ENCODE measurements at places on chromosomes 1 and 21.

DNA sequence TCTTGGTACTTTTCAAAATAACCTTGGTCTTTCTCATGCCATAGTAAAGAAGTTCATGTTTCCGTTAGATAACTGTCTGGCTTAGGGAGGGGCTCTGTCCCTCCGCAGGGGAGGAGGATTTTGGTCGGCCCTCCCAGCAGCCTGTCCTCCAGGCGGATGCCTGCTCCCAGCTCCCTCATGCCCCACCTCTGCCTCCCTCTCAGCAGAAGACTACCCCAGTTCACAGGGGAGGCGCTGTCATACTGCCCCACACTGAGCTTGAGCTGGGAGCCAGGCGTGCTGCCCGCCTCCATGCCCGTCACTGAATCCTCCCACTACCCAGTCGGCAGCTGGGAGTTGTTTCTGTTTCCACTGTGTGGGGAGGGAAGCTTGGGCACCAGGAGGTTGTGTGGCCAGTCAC is 127.3 kb downstream of the CAMTA1 start:
- DNase-seq = no peak

GRCh38 chr1:51454554-51454953 is 64.5 kb downstream of the EPS15 start:
- no peak for DNase-seq

GRCh38 chr1:169802888-169803287 is 8.2 kb upstream of the METTL18 start:
- DNase-seq = no peak

DNA sequence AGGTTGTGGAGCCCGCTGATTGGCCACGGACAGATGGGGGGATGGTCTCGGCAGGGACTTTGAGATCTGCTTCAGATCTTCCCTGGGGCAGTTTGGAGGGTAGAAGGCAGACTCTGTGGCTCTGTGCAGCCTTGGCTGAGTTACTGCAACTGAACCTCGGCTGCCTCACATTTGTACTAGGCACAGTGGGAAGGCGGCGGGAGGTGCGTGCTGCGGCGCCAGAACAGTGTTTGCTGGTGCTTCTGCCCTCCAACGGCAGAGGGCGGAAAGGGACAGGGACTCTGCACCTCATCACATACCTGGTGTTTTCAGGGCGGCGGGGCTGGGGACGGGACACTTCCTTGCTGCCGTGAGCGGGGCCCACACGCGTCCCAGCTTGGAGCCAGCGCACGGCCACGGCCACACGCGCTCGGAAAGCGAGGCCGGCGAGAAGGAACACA is 26.2 kb downstream of the SLC66A1 start:
- no peak for DNase-seq

DNA sequence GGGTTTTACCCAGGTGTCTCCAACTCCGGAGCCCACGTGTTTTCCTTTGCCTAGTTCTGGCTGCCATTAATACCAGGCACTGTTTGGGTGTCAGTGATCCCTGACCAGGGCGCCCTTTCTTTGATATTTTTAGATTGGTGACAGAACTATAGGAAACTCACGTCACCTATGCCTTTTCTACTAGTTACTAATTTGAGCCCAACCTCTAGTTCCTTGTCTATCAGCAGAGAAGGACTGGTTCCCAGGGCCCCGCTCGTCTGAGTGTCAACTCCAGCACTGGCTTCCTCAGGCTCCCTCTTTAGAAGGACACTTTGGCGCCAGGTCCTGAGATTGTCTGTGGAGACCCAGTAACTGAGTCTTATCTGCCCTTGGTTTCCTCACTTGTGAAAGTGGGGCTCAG is 9.4 kb downstream of the MFN2 start:
- no peak for DNase-seq

DNA sequence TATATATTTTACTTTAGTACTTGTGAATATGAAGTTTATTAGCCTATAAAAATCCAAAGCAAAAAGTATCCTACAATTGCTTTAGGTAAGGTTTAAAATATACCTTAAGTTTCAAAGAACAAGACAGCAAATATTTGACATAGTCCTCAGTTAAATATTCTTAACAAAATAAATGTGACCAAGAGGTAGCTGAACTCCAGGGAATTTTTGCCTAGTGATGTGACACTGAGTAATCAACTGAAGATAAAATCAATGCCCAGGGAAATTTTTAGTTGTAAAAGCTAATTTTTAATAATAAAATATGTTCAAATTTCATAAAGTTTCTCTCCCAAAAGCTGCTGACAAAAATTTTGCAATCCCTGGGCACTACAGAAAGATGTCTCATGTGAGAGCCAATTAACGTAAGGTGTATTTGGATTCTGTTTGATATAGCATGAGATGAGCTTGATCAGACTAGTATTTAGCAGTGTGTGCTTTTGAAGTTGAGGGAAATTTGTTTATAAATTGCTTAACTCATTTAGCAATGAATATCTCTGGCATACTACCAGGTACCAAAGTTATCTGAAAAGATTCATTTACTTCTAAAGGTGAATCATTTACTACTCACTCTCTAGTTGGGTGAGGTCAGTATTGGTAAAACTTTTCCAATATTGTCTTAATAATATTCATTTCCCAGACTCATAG is 80.2 kb upstream of the PALMD start:
- DNase-seq = no peak

DNA sequence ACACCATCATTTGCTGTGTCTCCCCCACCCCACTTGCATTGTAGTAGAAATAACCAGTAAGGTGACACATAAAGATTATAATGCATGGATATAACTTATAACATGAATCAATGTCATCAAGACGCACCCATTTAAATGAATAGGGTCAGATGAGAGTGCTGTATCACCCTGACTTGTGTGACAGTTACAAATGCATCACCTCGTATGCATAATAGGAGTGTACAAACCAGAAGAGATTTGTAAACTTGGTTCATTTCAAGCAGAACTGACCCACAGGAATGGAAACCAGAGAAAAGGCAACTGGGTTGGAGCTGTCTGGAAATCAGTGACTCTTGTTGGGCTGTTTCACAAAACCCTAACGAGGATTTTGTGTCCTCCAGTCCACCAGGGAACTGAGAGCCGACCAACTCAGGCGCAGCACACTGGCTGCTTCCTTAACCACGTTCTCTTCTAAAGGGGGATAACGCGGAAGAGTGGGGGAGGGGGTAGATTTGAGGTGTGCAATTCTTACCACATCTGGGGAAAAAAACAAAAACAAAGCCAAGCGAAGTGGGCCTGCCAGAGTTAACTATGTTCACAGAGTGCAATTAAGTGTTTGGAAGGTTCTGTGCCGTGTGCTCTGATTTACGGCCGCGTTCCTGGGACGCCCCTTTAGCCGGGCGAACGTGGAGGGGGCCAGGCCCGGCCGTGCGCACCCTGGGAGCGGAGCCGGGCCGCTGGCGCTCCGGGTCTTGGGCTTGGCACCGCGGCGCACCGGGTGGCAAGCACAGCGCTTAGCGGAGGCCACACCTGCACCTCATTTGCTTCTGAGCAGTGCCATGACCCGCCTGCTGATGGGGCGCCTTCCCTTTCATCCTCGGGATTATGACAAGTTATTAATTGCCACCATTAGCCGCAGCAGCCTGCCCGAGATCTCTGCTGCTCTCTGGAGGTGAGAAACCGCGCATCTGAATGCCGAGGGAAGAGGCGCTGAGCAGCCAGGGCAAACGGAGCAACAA is 248.8 kb upstream of the FOXD3 start:
- DNase-seq = no peak

GRCh38 chr1:210700083-210700482 is 371.4 kb downstream of the HHAT start:
- no peak for DNase-seq

DNA sequence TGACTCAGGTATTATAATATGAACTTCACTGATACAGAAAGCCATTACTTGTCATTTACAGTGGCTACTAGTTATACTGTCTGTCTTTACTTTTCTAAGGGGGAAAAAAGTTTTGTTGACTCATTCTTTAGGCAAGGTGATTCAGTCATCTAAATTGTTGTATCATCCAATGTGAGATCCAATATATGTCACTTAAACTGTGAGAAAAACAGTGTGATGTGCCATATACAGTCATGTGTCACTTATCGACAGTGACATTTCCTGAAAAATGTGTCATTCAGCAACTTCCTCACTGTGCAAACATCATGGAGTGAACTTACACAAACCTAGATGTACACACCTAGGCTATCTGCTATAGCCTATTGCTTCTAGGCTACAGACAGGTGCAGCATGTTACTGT is 57.6 kb downstream of the KCNK2 start:
- DNase-seq = no peak

- DNase-seq = no peak
These were observed 3.9 kb upstream of the PRKCZ start for GRCh38 chr1:2046174-2046917.

DNA sequence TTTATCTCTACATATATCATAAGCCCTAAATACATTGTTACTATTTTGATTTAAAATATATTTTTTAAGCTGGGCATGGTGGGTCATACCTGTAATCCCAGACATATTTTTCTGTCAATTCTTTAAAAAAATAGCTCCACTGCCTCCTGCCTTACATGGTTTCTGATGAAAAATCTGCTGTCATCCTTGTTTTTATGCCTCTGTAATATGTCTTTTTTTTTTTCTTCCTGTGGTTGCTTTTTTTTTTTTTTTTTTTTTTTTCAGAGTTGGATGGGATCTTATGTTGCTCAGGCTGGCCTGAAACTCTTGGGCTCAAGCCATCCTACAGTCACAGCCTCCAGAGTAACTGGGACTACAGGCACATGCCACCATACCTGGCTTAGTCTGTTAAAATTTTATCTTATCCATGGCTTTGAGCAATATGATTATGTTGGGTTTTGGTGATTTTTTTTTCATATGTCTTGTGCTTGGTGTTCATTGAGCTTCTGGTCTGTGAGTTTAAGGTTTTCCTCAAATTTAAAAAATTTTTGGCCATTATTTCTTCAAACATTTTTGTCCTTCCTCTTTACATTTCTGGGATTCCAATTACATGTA is 12.4 kb upstream of the EDARADD start:
- DNase-seq = no peak

DNA sequence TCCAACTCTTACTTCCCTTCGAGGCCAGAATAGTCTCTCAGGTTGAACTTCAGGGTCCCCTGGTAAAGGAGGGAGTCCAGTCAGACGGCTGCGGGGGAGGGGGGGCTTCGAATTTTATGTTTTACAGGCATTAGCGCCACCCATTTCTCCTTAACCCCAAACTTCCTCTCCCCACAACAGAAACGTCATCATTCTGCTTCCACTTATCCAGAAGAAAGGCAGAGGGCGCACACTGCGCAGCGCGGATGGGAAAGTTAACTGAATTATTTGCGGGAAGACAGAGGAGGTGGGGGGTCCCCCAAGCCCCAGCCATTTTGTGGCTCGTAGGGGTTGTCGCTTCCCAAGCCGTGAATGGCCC is 529 bp upstream of the PRMT2 start:
- DNase-seq = no peak

GRCh38 chr1:207969528-207969927 is 58.6 kb upstream of the CD34 start:
- no peak for DNase-seq

- no peak for DNase-seq
These were observed 265.9 kb upstream of the RUNX1 start for GRCh38 chr21:35314857-35315582.

- no peak for DNase-seq
These were observed 13.4 kb upstream of the KCNK1 start for GRCh38 chr1:233600488-233600887.

- DNase-seq = no peak
These were observed 331.2 kb downstream of the PLPP3 start for GRCh38 chr1:56248138-56248537.

GRCh38 chr21:36976882-36977651 is 10.6 kb upstream of the HLCS start:
- no peak for DNase-seq

GRCh38 chr1:115040501-115040900 is 10.9 kb downstream of the TSHB start:
- no peak for DNase-seq

GRCh38 chr1:6880951-6881690 is 95.9 kb downstream of the CAMTA1 start:
- DNase-seq = no peak

- no peak for DNase-seq
These were observed 41.3 kb downstream of the TBX19 start for GRCh38 chr1:168321945-168322344.

DNA sequence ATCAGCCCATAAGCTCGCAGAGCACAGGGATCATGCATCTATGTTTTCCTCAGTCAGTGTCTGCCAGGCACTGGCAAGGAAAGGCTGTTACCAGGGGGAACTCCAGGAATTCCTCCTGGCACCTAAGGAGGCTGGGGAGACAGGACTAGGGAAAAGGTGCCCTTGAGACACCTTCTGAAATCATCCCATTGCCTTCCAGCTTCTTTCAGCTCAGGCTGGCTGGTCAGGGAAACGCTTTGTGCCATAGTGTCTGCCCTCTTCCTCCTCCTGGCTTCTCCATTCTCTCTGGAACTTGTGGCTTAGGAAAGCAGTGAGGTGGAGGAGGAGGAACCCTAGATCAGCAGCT is 13.8 kb downstream of the LMNA start:
- no peak for DNase-seq

DNA sequence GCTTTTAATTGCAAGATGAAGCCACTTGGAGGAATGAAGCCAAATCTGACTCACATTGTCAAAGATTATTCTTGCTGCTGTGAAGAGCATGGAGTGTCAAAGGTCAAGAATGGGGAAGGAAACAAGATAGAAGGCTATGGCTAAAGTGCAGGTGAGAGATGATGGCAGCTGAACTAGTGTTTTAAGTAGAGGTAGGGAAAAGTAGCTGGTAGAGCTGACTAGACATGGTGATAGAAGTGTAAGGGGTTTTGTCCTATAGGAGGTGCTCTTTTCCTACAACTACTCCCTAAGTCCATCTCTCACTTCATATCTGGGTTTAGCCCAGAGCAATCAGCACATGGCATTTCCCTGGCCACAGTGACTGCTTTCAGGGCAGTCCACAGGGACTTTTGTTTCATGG is 11.8 kb downstream of the UBE2T start:
- no peak for DNase-seq

GRCh38 chr1:25808481-25809244 is 8.7 kb downstream of the SELENON start:
- DNase-seq = no peak

DNA sequence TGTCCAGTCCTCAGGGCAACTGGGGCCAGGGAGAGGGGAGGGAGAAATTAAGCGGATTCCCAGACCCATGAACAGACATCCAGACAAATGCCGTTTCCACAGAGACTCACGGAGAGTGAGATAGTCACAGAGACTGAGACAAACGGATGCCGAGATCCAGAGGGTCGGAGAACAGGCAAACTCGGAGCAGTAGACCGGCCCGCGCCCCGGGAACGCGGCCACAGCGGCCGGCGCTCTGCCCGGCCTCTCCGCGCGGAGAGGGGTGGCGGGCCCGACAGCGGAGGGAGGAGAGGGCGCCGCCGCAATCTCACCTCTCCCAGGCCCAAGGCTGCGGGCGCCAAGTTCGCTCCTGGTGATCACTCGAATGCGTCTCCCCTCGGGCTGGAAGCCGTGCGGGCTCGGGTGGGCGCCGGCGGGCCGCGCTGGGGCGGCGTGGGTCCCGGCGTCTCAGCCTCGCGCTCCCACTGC is 831 bp upstream of the FOXD2 start:
- DNase-seq = no peak

Data from stimulated activated CD4-positive, alpha-beta T cell treated with anti-CD3 and anti-CD28 coated beads, Interleukin-1b, Interleukin-23, amount 100 ng/mL, for 1 hour (primary cell).